ENCODE measurements at places on chromosomes 4 and X.

GRCh38 chrX:34778916-34779315, 121.8 kb upstream of the TMEM47 start:
- DNase-seq, result no peak

DNA sequence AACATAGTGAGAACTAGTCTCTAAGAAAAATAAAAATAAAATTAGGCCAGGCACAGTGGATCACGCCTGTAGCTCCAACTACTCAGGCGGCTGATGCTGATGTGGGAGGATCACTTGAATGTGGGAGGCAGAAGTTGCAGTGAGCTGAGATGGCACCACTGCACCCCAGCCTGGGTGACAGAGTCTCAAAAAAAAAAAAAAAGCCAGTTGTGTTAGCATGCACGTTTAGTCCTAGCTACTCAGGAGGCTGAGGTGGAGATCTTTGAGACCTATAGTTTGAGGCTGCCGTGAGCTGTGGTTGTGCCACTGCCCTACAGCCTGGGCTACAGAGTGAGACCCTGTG, 2.5 kb downstream of the DCK start:
- no peak for DNase-seq

DNA sequence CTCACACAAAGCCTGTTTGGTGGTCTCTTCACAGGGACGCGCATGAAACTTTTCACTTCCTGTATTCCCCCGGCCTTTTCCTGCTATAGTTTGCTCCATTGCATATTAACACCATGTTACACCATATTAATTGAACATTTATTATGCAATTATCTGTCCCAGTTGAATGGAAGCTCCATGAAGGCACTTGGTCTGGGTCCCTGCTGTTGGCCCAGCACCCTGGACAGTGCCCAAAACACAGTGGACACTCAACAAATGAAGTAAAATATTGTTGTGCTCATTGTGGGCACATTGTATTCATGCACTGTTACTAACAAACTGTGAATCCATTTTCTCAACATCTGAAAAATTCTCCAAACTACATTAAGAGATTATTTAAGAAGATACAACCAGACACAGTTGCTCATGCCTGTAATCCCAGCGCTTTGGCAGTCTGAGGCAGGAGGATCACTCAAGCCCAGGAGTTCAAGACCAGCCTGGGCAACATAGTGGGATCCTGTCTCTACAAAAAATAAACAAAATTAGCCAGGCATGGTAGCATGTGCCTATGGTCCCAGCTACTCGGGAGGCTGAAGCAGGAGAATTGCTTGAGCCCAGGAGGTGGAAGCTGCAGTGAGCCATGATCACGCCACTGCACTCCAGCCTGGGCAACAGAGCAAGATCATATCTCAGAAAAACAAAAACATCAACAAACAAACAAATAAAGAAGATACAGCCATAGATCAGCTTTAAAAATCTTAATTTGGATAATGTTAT, 292.7 kb upstream of the TENM3 start:
- no peak for DNase-seq

DNA sequence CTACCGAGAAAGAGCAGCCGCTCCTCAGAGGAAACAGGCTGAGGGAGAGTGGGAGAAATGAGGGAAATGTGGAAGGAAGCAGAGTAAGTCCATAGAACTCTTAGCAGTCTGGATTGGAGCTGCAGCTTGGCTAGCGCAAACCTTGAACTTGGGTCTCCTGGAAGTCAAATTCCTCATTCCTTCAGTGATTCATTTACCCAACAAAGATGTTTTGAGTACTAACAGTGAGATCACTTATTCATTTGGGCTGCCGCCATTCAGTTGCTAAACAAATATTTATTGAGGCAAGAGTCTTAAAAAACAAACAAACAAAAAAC, 51.5 kb downstream of the SEL1L3 start:
- no peak for DNase-seq

- peak; percentile 1 for DNase-seq
These were observed 8.3 kb upstream of the ASB5 start for GRCh38 chr4:176277162-176277904.

DNA sequence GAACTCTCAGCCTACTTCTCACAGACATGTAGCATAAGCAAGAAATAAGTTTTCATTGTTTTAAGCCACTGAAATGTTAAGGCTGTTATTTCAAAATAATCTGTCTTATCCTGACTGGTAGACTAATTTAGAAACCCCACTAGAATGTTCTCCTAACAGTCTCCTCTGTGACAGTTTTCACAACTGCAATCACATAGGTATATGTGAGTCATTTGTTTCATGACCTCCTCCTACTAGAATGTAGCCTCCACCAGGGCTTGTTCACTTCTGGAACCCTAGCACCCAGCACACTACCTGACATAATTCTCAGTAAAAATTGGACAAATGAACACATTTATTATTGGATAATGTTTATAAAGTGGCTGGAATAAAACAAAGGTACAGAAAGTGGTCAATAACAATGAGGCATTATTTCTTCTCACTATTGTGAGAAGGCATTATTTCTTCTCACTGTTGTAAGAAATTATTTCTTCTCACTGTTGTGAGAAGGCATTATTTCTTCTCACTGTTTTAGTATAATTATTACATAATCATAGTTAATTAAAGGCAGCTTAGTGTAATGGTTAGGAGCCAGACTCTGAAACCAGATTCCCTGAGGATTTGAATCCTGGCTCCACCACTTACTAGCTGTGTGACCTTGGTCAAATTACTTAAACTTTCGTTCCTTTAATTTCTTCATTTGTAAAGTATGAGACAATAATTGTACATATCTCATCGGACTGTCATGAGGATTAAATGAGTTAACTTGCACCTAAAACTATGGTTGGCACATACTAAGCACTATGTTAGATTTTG, 251.5 kb downstream of the RASL11B start:
- DNase-seq, result no peak

DNA sequence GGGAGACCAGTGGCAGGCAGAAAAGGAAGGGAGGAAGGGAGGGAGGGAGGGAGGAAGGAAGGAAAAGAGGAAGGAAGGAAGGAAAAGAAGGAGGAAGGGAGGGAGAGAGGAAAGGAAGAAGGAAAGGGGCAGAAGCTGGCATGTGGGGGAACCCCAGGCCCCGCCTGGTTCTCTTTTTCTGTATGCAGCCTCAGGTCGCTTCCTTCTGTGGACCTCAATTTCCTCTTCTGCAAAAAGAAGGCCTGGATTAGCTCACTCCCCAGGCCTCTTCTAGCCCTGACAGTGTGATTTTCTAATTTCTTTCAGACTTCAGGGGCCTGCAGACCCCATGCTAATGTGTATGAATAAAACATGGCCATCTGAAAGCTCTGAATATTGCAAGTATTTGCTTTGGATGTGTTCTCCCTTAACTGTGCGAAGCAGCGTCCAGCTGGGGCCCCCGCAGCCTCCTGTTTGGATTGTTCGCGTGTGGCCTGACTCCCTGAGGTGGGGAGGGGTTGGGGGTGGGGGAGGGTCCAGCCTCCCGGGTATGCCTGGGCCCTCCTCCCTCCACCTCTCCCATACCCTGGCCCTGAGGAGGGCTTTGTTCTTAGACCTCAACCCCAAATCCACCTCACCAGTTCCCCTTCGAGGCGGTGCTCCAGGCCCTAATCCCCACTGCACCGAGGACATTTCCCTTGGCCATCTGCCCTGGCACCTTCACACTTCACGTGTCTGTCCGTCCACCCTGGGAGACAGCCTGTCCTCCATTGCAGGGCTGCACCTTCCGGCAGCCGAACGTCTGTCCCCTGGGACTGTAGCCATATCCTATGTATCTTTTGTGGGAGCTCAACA, 199.9 kb upstream of the ATP6AP2 start:
- no peak for DNase-seq

DNA sequence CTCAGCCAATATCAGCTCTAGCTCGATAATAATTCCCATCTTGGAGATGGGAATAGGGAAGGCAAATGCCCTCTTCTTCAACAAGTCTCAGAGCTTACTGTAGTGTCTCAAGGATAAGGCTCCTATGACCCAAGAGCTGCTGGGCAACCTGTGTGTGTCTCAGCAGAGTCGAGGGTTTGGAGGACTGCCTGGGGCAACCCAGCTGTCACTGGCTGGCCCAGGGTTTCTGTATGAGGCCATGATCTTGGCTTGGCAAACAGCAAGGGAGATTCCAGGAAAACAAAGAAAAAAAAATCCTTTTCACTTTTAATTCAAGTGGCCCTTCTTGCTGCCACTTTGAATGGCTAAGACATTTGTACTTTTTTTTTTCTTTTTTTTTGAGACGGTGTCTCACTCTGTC, 34.4 kb downstream of the TMSB4X start:
- no peak for DNase-seq

DNA sequence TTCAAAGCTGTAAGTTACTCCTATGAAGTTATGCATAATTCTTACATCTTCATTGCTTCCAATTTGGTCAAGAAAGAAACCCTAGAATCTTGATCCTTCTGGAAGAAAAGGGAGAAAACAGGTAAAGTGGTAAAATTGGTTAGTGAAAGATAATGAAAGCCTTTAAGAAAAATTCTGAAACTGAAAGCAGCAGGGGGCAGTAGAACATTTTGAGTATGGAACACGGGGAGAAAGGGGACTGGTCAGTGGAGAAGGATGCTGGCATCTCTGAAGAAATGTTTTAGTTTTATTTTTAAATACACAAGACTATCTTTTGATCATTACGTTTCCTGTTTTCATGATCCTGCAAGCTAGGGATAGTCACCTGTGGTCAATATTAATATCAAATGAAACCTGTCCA, 54.3 kb downstream of the SLIT2 start:
- DNase-seq, result no peak

- DNase-seq, result peak; percentile 30
These were observed at the start of gene CCNB3 for GRCh38 chrX:50204364-50204899. CCNB3 (plus strand) TSS chrX:50204765; CDS start chrX:50285164, 80,399 bp downstream.

GRCh38 chr4:146059865-146060264, 115.7 kb upstream of the LSM6 start:
- no peak for DNase-seq

- DNase-seq, result no peak
These were observed 34.0 kb upstream of the GNPDA2 start for GRCh38 chr4:44760142-44760898.

- no peak for DNase-seq
These were observed 3.2 kb upstream of the CLOCK start for GRCh38 chr4:55549888-55550287.

DNA sequence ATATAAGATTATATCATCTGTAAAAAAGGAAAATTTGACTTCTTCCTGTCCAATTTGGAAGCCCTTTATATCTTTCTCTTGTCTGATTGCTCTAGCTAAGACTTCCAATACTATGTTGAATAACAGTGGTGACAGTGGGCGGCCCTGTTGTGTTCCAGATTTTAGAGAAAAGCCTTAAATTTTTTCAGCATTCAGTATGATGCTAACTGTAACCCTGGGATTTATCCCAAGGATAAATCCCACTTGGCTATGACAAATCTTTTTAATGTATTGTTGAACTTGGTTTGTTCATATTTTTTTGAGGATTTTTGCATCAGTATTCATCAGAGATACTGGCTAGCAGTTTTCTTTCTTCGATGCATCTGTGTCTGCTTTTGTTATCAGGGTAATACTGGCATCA, 217.2 kb upstream of the ARSJ start:
- DNase-seq, result no peak

DNA sequence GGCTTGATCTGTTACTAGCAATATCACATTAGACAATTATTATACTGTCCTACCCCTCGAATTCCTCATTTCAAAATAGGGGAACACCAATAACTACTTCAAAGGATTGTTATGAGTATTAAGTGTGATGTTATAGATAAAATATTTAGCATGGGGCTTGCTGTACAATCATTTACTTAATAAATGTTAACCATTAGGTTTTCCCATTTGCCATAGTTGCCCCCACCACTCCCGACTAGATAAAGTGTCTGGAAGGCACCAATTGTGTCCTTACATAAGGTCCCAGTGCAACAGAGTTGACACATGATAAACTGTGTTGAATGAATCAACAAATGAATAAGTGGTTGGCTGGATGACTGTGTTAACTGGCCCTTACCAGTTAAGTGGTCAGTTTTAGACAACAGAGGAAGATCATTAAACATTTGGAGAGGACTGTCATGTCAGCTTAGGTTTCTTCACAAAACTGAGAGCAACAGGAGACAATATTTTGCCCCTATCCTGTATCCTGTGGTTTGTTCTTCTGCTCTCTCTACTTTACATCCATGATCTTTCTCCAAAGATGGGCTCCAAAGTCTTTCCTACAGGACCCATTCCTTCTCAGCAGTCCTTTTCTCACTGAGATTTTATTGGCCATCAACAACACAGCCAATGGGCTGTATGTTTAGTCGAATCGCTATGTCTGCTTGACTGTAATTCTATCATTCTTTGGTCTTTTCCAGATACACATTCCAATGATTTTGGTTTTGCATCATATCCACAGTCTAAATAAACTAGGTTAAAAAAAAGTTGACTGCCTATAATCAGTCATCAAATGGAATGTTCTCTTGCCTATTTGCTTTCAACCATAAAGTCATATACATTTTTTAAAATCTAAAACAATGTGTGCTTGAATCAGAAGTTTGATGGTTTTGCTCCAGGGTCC, 74.4 kb downstream of the RNF150 start:
- no peak for DNase-seq

DNA sequence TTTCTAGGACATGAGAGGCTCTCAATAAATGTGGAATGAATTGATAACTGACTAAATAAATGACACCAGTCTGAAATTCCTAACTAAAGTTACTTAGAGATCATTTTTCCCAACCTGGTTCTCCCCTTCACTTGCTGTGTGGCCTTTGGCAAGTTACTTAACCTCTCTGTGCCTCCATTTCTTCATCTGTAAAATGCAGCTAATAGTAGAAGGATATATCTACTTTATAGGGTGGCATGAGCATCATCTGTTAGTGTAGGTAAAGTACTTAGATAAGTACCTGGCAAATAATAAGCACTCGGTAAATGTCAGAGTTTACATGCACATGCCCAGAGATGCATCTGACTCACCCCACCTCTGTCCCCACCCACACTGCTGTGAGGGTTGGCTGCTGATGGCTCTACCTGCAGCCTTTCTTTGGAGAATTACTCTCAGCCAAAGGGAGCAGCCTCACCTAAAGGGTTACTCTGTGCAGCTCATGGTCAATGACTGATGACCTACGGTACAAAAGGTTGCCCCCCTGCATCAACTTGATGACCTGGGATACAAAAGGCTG, 139.3 kb downstream of the CHIC2 start:
- no peak for DNase-seq

DNA sequence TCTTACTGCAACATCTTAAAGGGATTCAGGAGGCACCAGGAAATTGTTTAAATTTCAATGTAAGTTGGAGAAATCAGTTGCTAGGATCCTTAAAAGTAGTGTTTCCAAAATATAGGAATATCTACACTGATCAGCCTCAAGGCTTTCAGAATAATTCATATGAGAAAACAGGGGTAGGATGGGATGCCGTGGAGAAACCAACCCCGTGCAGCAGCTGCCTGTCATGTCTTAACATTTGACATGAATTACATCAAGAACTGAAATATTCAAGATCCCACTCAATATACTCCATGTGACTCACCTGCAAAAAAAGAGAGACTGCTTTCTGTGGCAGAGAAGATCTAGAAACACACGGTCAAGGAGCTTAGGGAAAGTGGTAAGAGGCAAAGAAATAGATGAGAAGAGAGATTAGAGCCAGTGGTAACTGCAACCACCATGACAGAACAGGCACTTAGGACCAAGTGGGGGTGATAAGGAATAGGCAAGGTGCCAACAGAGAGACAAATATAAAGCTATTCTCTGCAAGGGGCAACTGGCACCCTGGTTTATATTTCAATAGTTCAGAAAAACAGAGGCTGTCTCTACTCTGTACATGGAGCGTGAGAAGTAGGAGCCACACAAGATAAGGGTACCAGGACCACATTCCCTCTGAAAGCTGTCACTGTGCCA, 64.0 kb downstream of the SLC39A8 start:
- DNase-seq, result no peak

Data from stimulated activated CD4-positive, alpha-beta T cell treated with anti-CD3 and anti-CD28 coated beads, Interleukin-1b, Interleukin-23, amount 100 ng/mL, for 1 hour (primary cell).